ENCODE measurements at places on chromosomes 6 and 20.

DNA sequence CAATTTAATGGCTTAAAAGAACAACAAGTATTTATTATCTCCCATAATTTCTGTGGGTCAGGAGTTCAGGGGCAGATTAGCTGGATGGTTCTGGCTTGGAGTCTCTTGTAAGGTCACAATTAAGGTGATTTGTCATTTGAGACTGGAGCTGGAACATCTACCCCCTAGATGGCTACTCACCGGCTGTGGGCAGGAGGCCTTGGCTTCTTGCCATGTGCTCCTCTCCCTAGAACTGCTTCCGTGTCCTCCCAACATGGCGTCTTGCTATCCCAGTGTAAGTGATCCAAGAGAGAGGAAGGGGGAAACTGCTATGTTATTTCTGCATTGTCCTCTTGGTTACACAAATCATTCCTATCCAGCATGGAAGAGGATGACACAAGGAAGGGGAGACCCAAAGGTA lies 210.2 kb upstream of the ECI2 start:
- no peak for DNase-seq

DNA sequence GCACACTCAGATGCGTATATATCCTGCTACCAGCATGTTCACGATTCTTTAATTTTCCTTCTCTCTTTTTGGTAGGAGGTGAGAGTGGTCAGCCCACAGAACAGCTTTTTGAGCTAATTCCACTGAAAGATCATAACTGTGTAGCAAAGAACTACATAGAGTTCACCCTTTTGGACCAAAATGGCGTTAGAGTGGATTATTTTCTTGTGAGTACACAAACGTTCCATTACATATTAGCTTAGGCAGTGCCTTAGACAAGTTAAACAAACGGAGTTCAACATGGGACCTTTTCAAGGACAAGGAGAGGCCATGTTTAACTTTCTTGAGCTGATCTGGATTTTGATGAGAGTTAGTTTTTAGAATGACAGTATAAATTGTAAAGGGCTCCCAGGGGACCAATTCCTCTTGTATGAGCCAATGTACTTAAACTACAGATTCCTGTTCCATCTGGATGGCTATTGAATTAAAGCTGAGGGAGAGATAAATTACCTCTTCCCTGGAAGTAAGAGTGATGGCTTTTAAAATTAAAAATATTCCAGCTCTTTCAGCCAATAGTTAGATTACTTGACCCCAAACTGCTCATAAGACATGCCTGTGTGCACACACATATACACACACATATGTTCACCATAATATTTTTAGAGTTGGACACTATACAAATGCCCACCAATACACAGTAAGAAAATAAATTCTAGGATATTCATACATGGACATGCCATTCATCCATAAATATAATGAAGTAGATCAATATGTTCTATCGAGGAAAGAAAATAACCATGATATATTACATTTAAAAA lies 25.6 kb upstream of the ARMH2 start:
- no peak for DNase-seq

DNA sequence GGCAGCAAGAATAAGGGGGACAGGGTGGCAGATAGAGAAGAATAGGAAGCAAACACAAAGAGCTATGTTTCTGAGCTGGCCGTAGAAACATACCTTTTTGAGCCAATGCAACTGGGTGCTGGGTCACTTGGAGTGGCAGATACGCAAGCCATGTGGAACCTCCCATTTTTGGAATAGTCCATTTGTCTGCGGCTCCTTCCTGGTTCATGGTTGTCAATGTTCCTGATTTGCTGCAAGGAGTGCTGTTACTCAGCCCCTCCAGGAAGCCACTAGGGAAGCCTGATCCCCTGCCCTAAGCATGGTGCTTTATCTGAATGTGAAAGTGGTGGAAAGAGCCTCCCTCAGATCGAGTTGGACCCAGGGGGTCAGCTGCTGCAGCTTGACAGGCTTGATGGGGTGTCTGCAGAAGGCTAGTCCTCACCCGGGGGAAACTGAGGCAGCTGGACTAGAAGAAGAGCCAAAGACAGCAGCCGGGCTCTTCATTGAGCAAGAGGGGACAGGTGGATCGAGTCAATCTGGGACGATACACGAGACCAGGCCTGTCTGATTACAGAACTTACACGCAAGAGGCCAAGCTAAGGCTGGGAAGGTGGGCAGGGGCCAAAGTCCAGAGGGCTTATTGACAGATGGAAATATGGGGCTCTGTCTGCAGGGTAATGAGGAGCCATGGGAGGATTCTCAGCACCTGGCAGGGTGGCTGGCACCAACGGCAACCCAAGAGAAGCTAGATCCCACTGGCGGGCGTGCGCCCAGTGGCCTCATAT lies 57.4 kb upstream of the CTNNBL1 start:
- DNase-seq = no peak

GRCh38 chr6:111541026-111541681 lies 58.1 kb upstream of the REV3L start:
- no peak for DNase-seq

GRCh38 chr6:44735630-44735963 lies 348.1 kb downstream of the CDC5L start:
- DNase-seq = peak; percentile 77

GRCh38 chr6:159844737-159845645 lies 44.9 kb downstream of the PNLDC1 start:
- no peak for DNase-seq
